ENCODE measurements at places on chromosomes 1 and 21.

DNA sequence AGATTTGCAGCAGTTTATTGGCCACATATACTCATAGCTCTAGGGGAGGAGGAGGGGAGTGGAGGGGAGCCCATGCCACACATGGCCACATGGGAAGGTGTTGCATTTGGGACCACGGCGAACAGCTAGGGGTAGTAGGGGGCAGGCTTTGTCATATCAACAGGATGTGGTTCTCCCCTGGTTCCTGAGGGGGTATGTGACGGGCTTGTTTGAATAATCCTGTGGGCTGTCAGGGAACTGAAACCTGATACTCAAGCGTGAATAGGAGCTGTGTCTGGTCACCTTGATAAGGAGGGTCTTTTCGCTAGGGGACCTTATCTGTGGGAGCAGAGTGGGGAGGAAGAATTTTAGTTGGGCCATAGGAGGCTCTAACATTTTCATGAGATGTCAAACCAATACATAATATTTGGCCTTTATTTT lies 264.7 kb downstream of the CTH start:
- DNase-seq: no peak

- DNase-seq: no peak
Observed at GRCh38 chr1:248807067-248807737, 18.5 kb downstream of the SH3BP5L start.

GRCh38 chr1:108767708-108768107 lies 21.2 kb downstream of the STXBP3 start:
- DNase-seq: no peak

- no peak for DNase-seq
Observed at GRCh38 chr1:175088525-175088951, 20.9 kb downstream of the TNN start.

- DNase-seq: peak; percentile 4
Observed at GRCh38 chr1:210293171-210293607, 35.5 kb upstream of the HHAT start.

DNA sequence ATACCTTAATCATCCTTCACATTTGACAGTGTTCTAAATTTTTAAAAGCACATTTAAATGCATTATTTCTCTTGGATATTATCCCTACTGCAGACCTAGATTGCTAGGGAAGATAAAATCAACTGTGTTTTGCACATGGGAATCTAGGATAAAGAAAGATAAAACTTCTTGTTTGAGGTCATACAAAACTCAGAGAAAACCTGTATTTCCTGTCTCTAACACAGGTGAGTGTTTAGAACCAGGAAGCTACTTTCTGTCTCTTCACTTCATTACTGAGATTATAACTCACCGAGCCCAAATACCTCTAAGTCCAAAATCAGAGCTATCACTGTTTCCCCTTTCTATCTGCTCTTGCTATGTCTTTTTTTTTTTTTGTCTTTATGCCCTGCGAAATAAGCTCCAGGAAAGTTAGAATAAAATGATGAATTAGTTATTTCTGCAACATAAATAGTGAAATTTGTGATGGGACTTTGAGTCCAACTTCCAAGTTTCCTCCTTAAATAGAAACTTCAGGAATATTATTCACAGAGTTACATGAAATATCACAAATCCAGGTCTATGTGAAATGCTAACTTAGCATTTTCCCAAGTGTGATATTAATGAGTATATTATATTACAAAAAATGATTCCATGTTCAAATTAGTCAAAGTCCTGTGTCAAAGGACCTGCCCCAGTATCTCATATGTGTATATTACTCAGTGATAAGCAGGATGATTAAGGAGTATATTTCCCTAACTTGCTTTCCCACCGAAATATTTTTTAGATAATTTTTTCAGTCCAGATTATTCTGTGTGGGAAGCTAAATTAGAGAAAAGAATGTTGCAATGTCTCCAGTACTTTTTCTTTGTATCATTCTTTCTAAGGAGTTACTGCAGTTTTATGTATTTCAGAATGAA lies 226.4 kb downstream of the PLA2G4A start:
- no peak for DNase-seq

DNA sequence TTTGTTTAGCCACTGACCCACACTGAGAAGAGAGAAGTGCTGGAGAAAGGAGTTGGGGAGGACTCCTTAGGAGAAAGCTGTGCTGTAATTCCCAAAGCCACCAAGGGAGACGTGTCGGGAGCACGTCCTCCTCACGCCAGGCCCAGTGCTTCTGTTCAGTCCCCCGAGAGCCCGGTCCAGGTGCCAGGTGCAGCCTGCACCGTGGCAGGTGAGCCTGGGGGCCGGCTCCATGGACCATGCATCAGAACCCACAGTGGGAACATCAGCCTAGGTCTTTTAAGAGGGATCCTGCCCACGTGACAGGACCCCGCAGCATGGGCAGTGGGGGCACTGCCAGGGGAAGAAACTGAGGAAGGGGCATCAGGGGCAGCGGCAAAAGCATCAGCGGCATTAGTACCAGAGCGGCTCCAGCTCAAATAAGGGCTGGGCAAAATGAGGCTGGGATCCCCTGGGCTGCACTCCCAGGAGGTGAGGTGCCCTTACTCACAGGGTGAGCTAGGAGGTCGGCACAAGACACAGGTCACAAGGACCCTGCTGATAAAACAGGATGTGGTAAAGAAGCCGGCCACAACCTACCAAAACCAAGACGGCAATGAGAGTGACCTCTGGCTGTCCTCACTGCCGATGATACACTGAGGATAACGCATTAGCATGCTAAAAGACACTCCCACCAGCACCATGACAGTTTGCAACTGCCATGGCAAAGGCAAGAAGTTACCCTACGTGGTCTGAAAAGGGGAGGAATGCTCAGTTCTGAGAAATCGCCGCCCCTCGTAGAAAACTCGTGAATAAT lies 24.6 kb upstream of the PRDM15 start:
- no peak for DNase-seq

DNA sequence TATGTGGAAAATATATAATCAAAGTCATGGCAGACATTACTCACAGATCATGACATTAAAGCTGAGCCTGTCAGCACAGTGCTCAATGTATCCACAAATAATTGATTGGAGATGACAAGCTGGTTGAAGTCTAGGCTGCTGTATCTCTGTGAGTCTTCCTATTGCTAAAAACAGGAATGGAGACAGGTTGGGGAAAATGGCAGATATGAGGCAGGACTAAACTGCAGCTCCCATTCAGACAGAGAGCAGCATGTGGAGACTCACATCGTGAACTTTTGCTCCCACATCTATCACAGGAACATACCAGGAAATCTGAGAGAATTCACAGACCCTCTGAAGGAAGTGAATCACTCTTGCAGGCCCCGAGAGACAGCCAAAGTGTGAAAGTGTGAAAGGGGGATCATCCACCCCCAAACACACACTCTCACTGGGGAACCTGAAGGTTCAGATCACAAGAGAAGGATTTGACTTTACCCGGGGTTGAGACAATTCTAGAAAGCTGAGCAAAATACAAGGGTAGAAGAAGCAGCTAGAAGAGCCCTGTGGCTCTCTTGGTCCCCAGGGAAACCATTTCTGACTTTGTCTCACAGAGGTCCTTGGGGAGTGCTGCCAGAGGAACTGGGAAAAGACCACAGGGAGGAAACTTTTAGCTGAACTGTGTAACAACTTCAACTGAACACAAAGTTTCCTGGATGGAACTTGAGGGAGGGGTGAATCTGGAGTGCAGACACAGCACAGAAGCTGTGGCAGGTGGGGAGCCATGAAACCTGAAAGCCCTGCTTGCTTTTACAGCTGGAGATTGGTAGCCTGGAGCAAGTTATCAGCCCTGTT lies 173.4 kb downstream of the S1PR1 start:
- peak; percentile 33 for DNase-seq

DNA sequence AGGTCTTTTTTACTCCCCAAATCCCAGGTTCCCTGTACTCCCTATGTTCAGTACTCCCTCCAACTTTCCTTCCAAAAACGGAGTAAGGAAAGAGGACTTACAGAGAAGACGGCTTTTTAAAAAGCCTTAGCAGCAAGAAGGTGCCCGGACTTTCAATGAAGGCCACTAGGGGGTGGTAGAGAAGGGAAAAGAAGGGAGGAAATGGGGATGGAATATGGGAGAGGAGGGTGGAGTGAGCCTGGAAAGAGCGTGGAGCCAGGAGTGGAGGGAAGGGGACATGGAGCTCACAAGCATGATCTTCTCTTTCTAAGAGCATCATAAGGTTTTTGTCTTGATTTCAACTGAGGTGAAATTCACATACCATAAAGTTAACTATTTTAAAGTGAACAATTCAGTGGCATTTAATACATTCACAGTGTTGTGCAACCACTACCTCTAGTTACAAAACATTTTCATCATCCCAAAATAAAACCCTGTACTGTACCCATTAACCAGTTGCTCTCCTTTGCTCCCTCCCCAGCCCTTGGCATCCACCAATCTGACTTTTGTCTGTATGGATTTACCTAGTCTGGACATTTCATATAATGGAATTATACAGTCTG lies 129.9 kb downstream of the ZNF281 start:
- DNase-seq: peak; percentile 56

- DNase-seq: no peak
Observed at GRCh38 chr1:60283690-60284089, 210.1 kb upstream of the C1orf87 start.

- no peak for DNase-seq
Observed at GRCh38 chr1:236204039-236204438, 61.7 kb downstream of the GPR137B start.

DNA sequence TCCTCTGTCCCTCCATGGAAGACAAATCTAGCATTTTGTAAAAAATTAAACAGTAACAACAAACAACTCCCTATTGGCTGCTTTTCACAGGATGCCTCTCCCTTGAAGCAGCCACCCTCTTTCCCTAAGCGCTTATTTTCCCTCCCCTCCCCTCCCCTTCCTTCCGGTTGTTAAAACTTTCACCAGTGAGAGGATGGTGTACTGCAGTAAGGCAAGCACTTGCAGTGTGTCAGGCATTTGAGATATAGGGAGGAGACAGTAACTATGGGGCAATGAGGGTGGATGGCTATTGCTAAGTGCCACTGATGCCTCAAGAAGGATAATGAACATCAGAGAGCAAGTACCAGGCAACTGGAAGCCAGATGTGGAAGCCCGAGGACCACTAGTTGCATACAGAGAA lies 19.1 kb upstream of the KIAA1614 start:
- DNase-seq: no peak

- DNase-seq: no peak
Observed at GRCh38 chr1:184574588-184574987, 180.1 kb downstream of the EDEM3 start.

DNA sequence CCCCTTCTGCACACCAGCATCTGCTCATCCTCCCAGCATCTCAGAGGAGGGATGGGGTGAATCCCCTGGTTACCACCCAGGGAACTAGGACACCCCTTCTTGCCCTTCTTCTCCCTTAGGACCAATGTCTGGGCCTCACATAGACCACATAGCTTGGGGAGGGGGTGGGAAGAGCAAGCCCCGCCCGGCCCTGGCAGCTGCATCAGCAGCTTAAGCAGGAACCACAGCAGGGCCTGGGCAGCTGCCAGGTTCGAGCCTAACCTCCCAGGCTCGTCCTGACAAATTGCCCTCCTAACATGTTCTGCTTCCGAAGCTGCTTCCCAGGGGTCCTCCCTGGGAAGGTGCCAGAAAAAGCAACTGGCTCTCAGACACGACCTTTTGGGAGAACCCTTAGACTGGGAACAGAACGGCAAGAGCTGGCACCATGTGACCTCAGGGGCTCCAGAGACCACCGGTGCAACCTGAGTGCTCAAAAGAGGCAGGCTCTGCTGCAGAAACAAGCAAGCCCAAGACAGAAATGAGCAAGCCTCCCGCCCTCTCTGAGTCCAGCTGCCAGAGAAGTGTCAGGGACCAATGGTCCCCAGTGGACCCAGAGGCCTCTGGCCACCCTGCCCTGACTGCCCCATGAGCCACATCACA lies 18.4 kb upstream of the CLSTN1 start:
- no peak for DNase-seq

- no peak for DNase-seq
Observed at GRCh38 chr1:53896635-53897229, 2.7 kb downstream of the DIO1 start.

GRCh38 chr1:45205910-45206721 lies at the start of gene ZSWIM5:
TSS of gene ZSWIM5 (minus strand) at chr1:45206605. CDS start at chr1:45206350, 255 bp downstream.
- DNase-seq: peak; percentile 17
